A549 treated with DMSO at 1 μM for 4 hours (cell line): ENCODE measurements at places on chromosomes 12 and 14. TPM values are rescaled to one million over a fixed set of nuclear protein-coding genes. Genes with fewer than 3 reads are reported as not detected.

Gene HCAR2
- total RNA-seq = 0.22 to 0.49 TPM (median 0.38 TPM) in 5 replicates

Gene OSBPL8
- 13.6 to 24.5 TPM (median 22.5 TPM) in 5 replicates for total RNA-seq

Gene GARIN6
- not detected in 5 replicates for total RNA-seq

Gene HOXC10
- 1.5 to 3.0 TPM (median 2.7 TPM) in 5 replicates for total RNA-seq

Gene TEX52
- total RNA-seq = not detected in 5 replicates

Gene LMNTD1
- not detected in 5 replicates for total RNA-seq

Gene SPIC
- total RNA-seq = not detected in 5 replicates

Gene SVOP
- not detected in 5 replicates for total RNA-seq

Gene AQP2
- not detected in 5 replicates for total RNA-seq

Gene GRIP1
- total RNA-seq = 2.1 to 3.3 TPM (median 2.8 TPM) in 5 replicates

Gene CCDC197
- total RNA-seq = not detected in 5 replicates

Gene CRADD
- 9.6 to 15.8 TPM (median 10.9 TPM) in 5 replicates for total RNA-seq

Gene PAPLN
- 6.5 to 10.9 TPM (median 9.9 TPM) in 5 replicates for total RNA-seq

Gene MYO1H
- not detected in 5 replicates for total RNA-seq

Gene CLEC1A
- total RNA-seq = not detected in 5 replicates

Gene CYP27B1
- total RNA-seq = 2.0 to 4.0 TPM (median 2.2 TPM) in 5 replicates

Gene OR6C65
- total RNA-seq = not detected in 5 replicates

Gene LTB4R2
- total RNA-seq = 2.4 to 5.7 TPM (median 4.7 TPM) in 5 replicates
